Transverse colon (tissue), 4 donors: ENCODE measurements at places on chromosomes 1 and 21.

- DNase-seq = no peak
These were observed 13.4 kb upstream of the NIBAN1 start for GRCh38 chr1:184987696-184988095.

GRCh38 chr1:112646225-112646624 is 26.6 kb downstream of the CAPZA1 start:
- no peak for DNase-seq

GRCh38 chr1:156482276-156482675 is 18.3 kb downstream of the MEF2D start:
- DNase-seq = no peak

DNA sequence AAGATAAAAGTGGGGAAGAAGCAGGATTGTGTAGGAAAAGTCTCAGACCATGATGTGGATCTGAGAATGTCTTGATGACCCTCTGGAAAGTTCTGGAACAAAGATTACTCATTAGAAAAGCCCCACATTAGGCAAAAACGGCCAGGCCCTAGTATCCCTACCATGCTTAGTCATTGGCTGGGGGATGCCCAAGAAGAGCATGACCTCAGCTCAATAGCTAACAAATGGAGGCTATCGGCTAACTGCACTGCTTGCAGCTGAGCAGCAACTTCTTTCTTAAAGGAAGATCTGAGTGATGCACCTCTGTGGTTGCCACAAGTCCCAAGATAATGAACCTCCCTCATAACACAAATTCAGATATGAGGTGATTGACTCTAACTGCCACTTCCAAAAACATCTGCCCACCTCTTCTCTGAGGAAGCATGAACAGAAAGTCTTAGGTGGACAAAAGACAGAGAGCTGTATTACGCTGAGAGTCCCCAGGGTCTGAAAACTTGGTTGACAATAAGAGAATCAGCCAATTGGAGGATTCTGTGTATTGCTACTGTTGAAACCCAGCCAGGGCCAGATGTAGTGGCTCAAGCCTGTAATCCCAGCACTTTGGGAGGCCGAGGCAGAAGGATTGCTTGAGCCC is 64.6 kb upstream of the AK4 start:
- DNase-seq = no peak

GRCh38 chr1:79808816-79809475 is 802.4 kb upstream of the ADGRL4 start:
- no peak for DNase-seq

DNA sequence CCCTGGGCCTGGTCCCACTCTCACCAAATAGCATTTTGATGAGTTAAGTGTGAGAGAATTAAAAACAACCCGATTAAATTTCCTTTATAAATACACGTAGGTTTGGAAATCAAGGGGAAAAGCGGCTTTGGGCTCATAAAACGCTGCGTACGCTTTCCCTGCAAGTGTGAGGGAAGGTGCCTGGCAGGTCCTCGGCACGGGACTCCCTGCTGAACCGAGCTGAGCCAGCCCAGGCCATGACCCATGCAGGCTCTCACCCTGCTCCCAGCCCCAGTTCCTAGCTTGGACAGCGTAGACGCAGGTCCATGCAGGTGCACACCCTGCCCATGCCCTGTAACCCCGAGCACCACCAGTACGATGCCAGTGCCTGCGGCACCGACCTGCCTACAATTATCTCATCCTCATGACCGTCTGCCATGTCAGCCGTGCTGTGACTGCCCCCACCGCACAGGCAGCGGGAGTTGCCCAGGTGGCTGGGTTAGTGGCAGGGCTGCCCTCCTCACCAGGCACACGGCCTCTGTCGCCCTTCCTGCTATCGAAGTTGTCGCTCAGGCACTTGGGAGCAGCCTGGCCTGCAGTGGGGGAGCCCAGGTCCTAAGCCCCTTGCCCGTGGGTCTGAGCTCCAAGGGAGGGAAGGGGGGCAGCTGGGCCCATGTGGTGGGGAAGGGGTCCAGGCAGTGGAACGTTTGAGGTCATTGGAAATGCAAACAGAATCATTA is 41.0 kb upstream of the ACTRT2 start:
- no peak for DNase-seq

GRCh38 chr1:75615613-75616435 is 4.9 kb upstream of the SLC44A5 start:
- DNase-seq = peak; percentile 6

- DNase-seq = no peak
These were observed 2.0 kb downstream of the TRIM17 start for GRCh38 chr1:228414511-228415211.

GRCh38 chr1:199394856-199395255 is 632.7 kb upstream of the NR5A2 start:
- no peak for DNase-seq

DNA sequence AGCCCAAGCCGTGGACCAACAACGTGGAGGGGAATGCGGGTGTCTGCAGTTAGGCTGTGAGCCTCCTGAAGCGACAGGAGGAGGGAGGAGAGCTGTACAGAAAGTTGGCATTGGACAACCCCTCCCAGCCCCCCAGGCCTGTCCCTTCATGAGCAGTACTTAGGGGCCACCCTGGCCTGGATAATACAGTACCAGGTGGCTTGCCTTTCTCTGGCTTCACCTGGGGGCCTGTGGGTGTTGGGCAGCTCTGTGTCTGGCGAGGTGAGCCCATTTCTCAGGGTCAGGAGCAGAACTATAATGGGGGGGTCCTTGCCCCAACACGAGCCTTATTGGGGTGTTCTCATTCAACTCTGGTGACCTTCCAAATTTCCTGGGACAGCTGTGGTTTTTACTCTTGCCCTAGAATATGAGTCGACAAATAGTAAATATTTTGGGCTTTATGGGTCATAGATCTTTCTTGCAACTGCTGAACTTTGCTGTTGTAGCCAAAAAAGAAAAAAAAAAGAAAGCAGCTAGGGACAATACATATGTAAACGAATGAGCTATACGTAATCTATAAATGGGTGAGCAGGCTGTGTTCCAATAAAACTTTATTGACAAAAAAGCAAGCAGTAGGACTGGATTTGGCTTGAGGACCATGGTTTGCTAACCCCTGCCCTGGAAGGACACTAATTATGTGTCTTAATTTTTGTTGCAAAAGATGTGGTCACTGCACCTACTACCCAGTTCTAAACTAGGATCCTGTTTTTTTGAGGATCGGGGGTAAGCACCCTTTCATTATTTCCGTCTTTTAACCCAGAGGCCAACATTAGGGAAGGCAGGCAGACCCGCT is 11.4 kb downstream of the COQ8A start:
- DNase-seq = no peak

GRCh38 chr21:42522271-42522670 is 8.6 kb downstream of the SLC37A1 start:
- DNase-seq = no peak

GRCh38 chr1:89211035-89211634 is 12.4 kb upstream of the GBP4 start:
- no peak for DNase-seq

DNA sequence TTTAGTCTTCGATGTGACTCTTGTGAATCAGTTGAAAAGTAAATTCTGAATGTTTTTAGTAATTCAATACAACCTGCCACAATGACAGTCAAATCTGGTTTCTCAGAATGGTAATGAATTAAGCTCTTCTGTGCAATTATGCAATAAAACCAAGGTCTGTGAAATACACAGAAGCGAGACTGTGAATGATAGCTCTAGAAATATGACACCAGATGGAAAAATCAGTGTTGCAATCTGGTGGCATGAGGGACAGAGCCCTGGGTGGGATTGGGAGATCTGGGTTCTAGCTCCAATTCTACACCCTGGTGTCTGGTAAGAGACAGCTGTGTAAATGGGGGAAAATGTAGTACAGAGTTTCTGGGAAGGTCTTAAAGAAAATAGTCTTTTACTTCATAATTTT is 586.4 kb upstream of the ZRANB2 start:
- DNase-seq = no peak
